ENCODE measurements at places on chromosomes 3 and 15.

DNA sequence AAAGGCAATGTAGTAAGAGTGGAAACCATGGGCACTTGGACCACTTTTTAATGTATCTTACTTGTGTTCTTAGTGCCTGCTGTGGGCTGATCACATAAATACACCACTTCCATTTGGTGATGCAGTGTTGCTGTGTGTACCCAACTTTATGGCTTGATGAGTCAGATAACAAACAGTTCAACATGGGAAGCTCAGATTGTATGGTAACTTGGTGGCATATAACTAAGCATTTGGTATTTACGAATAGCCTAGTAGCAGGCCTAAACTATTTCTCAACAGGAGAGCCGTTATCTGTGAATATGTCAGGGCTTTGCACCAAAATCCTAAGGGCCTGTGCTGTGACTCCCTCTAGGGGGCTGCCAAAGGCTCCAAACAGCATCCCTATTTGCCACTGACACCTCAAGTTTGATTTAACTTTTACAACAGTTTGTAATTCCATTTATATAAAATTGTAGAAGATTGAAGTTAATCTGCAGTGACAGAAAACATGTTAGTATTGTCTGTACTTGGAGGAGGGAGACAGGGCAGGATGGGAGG, 640.4 kb upstream of the CADM2 start:
- DNase-seq = no peak

DNA sequence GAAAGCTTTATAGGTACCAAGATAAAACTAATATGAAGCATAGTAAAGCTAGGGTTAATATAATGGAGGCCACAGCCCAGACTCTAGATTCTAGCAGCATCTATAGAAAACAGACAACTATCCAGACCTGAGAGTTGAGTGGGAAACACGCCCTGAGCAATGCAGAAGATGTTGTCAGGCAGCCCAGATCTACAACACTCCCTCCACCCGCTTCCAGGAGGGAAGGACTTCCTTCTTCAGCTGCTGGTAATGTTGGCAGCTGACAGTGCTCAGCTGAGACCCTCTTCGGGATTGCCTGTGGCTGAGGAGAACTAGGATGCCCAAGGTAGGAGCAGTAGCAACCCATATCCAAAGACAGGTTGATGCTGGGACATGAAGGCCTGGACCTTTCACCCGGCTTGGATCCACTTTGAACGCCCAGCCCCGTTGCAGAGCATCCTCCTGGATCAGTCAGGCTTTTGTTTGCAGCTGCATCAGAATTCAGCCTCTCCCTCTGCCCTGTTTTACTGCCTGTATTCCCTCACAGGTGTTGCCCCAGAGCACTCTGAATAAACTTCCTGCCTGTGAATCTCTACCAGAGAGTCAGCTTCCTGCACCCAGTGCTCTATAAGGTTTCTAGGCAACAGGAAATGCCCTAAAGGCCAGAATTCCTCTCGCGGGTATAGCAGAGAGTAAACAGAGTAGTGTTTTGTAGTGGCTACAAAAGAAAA, 174.7 kb upstream of the IL12A start:
- DNase-seq = no peak

- no peak for DNase-seq
Observed at GRCh38 chr3:141240286-141240685, 8.7 kb downstream of the PXYLP1 start.

DNA sequence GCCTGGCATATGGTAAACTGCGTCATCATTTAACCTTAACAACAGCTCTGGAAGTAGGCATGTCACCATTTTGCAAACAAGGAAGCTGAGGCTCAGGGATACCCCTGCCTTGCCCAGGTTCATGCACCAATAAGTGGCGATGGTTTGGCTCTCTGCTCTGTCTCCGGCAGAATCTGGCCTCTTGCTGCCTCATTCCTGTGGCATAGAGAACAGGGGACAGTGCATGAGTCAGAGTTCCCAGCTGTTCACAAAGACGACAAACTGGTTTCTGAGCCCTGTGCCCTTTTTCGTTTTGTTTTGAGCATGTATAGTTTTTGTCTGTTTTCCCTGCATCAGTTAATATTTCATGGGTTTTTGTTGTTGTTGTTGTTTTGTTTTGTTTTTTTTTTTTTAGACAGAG, 236.8 kb downstream of the OPA1 start:
- no peak for DNase-seq

GRCh38 chr15:49558929-49559328, 61.7 kb downstream of the FAM227B start:
- DNase-seq = no peak

DNA sequence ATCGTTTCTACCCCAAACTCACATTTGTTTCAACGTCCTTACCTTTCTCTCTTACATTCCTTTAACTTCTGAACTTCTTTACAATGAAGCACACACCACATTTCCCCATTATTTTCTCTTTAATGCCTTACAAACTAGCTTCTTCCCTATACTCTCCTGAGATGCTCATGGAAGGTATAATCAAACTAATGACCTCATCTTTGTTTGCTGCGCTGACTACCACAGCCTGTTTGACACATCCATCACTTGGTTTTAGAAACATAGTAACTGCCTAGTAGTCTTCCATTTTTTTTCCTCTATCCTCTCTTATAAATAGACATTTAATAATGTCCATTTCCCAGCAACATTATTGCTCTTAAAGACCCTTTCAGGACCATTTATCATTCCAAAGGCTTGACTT, 230.5 kb upstream of the LRTM1 start:
- DNase-seq = no peak

GRCh38 chr3:152196782-152197181, 71.9 kb upstream of the MBNL1 start:
- DNase-seq = no peak

GRCh38 chr3:120438665-120439370, 12.0 kb downstream of the FSTL1 start:
- no peak for DNase-seq

- no peak for DNase-seq
Observed at GRCh38 chr15:81955382-81956062, 90.3 kb downstream of the MEX3B start.

- DNase-seq = no peak
Observed at GRCh38 chr3:112334691-112335433, 1.9 kb downstream of the CD200 start.

- no peak for DNase-seq
Observed at GRCh38 chr3:183701744-183702143, 4.1 kb downstream of the YEATS2 start.

Data from stimulated activated CD4-positive, alpha-beta T cell treated with anti-CD3 and anti-CD28 coated beads, TNF-alpha, amount 100 ng/mL, for 24 hours (primary cell).